Esophagus mucosa (tissue), 1 donor: ENCODE measurements at places on chromosomes 1 and 21.

GRCh38 chr1:47568763-47569162 is 130.9 kb downstream of the FOXD2 start:
- ATAC-seq: no peak

DNA sequence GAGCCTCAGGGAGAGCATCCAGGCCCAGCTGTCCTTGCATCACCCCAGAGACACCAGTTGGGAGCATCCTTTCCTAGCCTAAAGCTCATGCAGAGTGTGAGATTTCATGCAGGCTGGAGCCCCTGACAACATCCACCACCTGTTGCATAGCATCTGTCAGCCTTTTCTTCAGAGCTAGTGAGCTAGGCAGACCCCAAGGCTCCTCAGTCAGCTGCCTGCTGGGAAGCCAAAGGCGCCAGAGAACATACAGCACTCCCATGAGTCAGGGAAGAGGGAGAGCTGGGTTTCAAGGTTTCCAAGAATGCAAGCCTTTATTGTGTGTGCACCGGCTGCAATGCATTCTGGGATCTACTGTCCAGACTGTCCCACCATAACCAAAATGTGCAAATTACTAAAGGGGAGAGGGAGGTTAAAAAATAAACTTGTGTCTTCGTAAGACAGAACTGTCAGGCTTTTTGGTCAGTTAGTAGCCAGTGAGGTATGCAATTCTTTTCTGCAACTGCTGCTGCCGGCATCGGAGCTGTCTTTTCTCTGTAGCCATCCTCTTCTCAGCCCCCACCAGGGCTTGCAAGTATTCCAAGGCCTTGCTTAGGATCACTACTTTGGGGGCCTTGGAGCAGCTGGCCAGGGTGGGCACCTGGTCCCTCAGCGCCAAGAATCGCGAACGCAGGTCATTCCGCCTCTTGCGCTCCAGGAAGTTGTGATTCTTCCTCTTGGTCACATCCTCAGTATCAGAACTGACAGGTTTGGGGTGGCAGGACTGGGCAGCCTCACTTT is 4.6 kb downstream of the MYCL start:
- ATAC-seq: no peak

DNA sequence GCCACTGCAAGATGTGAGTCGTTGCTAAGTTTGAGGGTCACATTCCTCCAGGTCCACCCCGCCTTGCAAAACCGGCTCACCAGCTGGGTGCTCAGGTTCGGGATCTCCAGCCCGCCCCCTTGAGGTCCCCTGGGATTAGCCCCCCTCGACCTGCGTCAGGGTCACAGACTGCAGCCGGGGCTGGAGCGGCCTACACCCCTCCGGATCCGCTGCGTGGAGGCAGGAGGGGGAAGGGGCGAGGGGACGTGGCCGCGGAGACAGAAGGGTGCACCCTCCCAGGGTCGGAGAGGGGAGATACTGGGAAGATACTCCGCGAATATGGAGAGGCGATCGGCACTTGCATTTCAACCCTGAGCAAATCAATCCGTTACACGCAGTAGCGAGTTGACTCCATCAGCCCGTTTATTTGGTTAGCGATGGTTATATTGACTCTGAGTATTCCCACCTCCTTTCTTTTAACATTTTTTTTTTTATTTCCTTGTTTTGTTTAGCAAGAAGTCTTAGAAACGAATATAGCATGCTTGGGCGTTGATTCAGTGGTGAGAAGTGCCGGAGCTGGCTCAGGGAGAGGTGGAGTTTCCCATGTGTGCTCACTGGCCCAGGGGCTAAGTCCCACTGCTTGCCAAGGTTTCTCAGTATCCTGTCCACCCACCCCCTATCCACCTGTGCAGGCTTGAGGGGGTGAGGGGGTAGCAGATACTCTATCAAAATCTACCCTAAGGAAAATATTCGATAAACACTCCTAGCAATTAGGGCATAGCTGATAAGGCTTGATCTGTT is 997 bp downstream of the IFNAR2 start:
- ATAC-seq: peak; percentile 61

- ATAC-seq: no peak
Observed at GRCh38 chr1:226617109-226617508, 68.5 kb downstream of the STUM start.

- no peak for ATAC-seq
Observed at GRCh38 chr1:232518349-232518748, 111.6 kb downstream of the SIPA1L2 start.

DNA sequence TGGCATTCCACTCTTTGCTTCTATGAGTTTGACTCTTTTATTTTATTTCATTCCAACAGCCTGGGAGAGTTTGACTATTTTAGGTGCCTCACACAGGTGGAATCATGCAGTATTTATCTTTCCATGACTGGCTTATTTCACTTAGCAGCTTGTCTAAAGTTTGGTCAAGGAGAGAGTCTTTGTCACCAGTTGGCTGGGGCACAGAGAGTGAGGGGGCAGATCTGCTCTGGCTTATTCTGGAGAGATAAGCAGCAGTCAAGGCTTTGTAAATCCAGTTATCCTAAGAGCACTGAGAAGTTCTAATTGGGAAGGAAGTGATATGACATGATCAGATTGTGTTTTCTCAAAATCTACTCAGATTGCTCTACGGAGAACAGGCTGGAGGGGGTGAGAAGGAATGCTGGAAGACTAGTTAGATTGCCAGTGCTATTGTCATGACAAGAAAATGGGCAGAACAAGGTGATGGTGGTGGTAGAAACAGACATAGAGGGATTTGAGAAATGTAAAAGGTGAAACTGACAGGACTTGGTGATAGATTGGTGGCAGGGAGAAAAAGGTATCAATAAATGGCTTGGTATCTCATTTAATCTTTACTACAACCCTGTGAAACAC is 12.1 kb upstream of the CTTNBP2NL start:
- ATAC-seq: no peak

- ATAC-seq: no peak
Observed at GRCh38 chr21:46048926-46049889, 48.7 kb upstream of the COL6A2 start.

DNA sequence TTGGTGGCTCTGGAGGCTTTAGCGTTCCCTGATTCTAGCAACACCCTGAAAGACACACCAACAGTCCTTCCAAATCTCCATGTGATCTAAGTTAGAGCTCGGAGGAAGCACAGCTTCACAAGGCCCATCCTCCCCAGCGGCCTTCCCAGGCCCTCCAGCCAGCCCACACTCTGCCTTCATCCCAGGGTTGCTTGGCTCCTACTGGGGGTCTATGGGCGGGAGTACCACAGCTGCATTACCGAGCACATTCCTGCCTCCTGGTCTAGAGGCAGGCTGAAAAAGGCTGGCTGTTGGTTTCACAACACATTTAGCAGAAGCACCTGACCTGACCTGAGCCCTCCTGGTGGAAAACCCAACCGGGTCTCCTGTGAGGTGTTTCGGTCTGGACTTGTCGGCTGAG is 54.7 kb upstream of the TRIM67 start:
- no peak for ATAC-seq

- ATAC-seq: peak; percentile 62
Observed at GRCh38 chr1:152034654-152035538, 1.9 kb downstream of the S100A11 start.

GRCh38 chr1:45123358-45123757 is 83.0 kb downstream of the ZSWIM5 start:
- ATAC-seq: no peak

GRCh38 chr1:114122941-114123618 is 30.6 kb downstream of the SYT6 start:
- peak; percentile 83 for ATAC-seq

GRCh38 chr1:9559673-9560072 is 20.4 kb downstream of the SLC25A33 start:
- ATAC-seq: no peak

DNA sequence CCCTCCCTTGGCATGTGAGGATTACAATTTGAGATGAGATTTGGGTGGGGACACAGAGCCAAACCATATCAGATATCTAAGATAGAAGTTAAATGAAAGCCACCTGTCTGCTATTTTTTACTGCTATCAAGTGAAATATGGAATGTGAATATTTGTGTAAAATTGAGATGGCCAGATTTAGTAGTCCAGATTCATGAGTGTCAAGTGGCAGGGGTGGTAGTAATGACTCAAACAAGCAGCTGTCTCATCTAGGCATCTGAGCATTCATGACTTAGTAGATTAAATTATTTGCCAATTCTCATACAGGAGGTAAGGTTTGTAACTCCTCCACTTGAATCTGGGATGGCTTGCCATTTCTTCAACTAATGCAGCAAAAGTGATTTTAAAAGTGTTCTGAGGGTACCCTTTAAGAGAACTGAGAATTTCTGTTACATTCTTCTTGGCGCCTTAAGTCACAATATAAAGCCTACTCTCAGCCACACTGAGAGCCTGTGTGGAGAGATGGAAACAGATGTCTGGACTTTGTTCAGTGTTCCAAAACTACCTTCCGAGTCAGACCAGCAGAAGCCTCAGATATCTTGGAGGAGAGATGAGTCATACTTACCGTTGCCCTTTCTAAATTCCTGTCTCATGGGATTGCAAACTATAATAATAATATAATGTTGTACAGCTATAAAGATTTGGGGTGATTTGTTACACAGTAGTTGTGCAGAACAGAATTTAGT is 1065.6 kb upstream of the TMPRSS15 start:
- ATAC-seq: no peak

GRCh38 chr1:112544751-112545150 is 36.0 kb downstream of the WNT2B start:
- ATAC-seq: peak; percentile 29

DNA sequence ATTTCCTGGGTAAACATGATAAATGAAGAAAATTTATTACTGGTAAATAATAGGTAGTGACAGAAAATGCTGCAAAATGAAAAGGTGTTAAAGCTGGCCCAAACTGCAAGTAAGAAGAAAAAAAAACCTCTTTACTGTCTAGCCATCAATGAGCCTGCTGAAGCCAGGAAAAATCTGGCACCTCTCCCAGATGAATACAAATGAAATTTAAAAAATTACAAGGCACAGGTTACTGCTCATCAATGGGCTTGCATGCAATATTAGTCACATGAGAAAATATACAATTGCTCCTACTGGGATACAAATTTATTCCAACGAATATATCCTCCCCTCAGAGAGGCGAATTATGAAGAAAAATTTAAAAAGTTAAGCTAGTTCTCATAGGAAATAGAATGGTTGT is 1422.5 kb downstream of the KCNT2 start:
- no peak for ATAC-seq

DNA sequence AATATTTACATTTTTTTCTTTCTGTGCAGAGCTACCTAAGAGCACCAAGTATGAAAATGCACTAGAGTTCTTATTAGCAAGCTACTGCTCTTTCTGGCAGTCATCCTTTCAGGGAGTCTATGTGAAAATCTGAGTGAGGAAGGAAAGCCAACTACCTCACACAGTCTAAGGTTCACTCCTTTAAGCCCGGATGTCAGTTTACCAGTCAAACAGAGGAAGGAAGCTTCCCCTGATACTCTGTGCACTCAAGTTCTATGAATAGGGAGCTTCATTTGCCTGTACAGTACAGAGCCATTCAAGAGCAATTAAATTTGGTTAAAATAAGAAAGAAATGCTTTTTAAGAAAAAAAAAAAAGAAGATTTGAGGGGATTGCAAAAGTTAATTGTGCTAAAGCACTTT is 6.9 kb downstream of the COL11A1 start:
- no peak for ATAC-seq

- no peak for ATAC-seq
Observed at GRCh38 chr1:2283991-2284895, 56.1 kb downstream of the SKI start.

DNA sequence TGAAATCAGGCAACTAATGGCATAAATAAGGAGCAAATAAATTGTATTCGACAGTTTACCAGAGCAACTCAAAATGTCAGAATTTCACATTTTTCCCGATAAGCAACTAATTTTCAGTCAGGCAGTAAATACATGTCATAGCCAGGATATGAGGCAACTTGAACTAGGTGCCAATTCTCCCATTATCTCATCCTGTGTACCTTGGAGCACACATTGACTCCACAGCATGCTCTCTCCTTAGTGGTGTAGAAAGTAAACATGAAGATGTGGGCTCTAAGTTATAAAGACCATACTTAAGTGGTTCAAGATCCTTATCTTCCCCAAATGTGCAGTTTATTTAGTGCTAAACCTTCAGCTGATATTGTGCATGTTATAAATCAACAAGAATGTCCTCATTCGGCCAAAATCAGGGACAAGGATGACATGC is 197.8 kb downstream of the VAV3 start:
- ATAC-seq: no peak

GRCh38 chr1:84726593-84727499 is 36.6 kb upstream of the SSX2IP start:
- no peak for ATAC-seq

- ATAC-seq: no peak
Observed at GRCh38 chr1:243746751-243747150, 103.3 kb downstream of the AKT3 start.

DNA sequence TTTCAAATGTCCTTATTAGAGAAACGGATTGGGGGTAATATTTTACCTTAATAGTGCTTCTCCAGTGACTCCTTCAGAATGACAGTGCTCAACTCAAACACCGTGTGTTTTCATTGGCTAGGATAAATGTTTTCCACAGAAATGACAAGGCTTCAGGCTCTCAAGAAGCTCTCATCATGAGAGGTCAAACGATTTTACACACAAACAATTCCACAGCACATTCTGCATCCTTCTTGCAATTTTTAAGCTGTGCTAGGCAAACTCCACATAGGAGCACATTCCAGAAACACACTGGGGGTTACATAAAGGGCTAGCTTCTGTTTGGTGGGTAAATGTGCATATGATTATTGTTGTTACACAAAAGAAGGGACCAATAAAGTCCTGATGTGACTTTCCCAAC is 75.5 kb upstream of the IPO9 start:
- ATAC-seq: no peak

- ATAC-seq: no peak
Observed at GRCh38 chr1:111988377-111988742, 1.1 kb downstream of the KCND3 start.

DNA sequence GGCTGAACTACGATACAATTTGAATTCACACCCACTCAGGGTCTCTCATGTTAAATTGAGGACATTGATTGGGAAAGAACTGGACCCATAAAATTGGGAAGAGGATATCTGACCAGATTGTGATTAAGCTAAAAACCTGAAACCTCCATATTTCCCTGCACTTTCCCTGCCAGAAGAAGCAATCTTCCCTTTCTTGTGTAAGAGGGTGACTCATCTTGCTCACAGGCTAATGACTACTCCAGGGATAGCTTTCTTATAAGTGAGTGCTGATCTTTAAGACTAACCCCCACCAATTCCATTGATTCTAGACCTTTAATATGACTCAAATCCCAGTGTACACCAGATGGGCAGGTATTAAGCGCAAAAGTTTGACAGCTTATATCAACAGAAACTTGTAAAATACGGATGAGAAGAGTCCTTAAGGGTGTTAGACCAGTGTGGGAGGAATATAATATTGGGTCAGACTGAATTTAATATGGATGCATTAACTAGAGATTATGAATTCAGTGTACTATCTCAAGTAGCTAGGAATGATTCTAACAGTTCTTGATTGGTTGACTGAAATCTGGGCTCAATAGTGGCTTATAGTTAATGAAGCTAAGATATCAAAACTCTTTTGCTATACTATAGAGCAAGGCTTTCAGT is 12.1 kb upstream of the SGIP1 start:
- ATAC-seq: peak; percentile 48

DNA sequence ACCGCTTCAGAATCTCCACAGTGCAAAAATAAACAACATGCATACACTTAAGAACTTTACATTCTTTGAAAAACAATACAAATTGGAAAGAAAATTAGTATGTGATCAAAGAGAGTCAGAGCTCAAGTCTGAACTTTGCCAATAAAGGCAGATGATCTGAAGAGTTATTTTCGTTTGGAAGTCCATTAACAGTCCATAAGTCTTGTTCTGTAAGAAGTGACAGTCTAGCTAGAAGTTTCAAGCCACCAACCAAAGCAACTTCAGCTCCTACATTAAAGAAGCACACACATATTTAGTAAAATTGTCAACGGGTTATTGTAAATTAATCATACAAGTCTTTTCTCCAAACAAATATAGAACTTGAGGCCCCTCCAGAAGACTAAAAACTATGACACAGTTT is 20.7 kb downstream of the ANGEL2 start:
- ATAC-seq: no peak
